ENCODE measurements at places on chromosomes 5 and 9.
A peak's percentile ranks its signal among the peaks of the same experiment; 100 is the strongest.

DNA sequence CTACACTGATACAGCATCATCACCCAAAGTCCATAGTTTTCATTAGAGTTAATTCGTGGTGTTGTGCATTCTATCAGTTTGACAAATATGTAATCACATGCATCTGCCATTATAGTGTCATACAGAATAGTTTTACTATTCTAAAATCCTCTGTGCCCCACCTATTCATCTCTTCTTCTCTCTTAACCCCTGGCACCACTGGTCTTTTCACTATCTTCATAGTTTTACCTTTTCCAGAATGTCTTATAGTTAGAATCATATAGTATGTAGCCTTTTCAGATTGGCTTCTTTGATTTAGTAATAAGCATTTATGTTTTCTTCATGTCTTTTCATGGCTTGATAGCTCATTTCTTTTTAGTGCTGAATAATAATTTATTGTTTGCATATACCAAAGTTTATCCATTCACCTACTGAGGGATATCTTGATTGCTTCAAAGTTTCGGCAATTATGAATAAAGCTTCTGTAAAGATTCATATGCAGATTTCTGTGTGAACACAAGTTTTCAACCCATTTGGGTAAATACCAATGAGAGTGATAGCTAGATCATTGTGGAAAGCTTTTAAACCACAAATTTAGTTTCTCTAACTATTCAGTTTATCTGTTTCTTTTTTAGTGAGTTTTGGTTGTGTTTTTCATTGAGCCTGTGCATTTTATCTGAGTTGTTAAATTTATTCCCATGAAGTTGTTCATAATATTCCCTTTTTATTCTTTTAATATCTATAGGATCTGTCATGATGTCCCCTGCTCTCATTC lies 84.9 kb downstream of the RALGPS1 start:
- DNase-seq = no peak

DNA sequence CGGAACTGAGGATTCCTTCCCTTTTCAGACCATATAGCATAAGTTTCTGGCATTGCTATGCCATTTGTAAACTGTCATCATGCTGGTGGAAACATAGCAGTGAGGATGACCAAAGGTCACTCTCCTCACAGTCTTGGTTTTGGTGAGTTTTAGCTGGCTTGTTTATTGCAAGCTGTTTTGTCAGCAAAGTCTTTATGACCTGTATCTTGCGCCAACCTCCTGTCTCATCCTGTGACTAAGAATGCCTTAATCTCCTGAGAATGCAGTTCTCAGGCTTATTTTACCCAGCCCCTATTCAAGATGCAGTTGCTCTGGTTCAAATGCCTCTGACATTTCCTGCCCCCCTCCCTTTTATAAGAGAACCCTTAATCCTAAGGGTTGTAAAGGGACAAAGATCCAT lies 26.7 kb upstream of the GRIA1 start:
- peak; percentile 62 for DNase-seq

DNA sequence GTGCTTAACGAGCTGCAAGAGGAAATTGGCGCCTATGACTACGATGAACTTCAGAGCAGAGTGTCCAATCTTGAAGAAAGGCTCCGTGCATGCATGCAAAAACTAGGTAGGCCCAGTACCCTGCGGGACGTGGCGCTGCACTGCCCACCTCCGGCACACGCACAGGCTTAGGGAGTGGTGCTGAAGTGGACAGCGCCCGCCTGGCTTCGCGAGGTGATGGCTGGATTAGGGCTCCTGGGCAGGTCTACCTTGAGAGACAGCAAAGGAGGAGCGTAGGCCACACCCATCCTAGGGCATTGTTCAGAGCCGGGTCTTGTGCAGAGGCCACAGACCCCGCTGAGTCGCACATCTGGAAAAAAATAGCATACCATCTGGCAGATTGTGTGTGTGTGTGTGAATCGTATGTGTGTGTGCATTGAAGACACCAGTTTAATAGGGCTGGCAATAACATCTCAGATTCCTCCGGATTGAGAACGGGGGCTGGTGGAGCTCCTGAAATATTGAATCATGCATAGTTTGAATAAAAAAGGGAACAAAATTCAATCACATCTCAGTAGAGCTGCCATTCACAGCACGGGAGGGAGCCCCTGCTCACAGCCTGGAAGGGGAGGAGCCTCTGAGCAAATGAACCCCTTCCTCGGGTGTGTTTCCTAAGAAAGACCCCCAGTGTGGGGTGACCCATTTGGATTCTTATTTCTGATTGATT lies 11.1 kb downstream of the OLFM1 start:
- no peak for DNase-seq

- no peak for DNase-seq
Observed at GRCh38 chr9:77016526-77017504, 2.6 kb upstream of the FOXB2 start.

DNA sequence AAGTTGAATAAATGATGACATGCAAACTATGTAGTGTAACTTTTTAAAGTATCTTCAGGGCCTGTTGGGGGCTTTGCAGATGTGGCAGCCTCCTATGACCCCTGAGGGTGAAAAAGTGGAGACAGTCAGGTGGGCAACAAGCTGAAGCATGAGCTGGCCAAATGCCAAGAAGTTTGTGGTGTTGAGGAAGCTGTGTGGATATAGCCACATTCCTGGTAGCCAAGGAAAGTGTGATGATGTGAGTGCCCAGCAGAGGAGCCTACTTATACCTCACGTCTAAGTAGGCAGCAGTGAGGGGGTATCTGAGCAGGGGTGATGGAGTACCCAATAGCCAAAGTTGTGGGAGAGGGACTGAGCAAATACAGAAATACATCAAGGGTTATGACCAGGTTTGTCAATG lies 621.2 kb upstream of the CDH6 start:
- DNase-seq = no peak

DNA sequence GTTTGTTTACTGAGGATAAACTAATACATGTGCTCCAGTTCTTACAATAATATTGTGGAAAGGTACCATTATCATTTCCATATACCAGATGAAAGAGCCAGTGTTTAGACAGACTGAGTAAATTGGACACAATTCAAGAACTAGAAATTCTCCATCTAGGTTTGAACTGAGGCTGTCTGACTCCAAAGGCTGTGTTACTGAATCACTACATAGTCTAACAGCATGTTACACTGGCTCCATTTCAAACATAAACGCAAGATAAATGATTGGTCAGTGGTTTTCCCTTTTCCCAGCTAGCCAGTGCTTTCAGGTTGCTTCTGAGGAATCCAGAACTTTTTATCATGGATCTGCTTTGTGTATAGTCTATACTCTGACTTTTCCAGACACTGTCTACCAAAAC lies 8.1 kb downstream of the SPDL1 start:
- no peak for DNase-seq

- DNase-seq = no peak
Observed at GRCh38 chr5:177320879-177321278, 9.2 kb upstream of the MXD3 start.

DNA sequence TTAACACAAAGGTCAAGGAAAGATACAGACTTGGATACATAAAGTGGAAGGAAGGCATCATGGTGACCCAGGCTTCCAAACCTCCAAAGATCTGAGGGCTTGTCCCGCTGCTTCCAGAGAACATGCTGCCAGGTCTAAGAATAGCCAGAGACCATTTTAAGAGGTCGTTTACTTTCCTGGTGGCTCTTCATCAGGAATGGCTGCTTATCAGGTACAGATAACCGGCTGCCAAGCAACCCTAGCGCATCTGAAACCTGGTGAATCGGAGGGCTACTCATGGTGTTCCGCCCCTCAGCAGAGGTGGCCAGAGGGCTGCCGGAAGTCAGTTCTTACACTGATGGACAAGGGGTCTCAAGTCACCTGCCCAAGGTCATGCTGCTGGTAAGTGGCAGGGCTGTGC lies 251.3 kb upstream of the DAP start:
- DNase-seq = no peak

DNA sequence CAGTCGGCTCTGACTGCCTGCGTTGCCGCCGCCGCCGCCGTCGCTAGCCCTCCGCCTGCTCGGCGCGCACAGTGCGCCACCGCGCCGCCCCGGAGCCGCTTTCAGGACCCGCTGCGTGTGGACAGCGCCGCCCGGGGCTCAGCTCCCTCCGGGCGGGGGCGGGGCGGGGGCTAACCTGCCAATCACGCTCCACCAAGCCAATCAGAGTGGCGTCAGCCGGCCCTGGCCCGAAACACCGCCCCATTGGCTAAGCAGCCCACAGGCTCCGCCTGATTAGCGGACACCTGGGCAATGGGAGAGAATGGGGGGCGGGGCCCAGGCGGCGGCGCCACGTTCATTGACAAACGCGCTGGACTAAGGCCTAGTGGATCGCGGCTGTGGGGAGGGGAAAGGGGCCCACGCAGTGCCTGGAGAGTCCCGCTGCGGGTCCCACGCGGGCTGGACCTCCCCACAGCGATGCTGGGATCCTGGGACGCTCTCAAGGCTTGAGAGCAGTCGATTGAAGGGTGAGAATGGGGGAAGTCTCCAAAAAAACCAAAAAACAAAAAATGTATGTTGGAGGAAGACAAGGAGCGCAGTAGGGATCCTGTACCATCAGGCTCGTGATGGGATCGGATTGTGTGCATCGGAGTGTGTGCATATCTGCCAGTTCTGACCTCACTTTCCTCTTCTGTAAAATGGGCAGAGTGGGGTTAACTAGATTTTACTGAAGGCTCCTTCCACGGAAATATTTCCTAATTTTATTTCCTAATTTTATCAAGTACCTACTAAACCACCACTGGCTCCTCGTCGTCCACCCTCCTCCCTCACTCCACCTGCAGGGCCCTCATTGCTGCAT lies 6.3 kb downstream of the PAX5 start:
- no peak for DNase-seq

DNA sequence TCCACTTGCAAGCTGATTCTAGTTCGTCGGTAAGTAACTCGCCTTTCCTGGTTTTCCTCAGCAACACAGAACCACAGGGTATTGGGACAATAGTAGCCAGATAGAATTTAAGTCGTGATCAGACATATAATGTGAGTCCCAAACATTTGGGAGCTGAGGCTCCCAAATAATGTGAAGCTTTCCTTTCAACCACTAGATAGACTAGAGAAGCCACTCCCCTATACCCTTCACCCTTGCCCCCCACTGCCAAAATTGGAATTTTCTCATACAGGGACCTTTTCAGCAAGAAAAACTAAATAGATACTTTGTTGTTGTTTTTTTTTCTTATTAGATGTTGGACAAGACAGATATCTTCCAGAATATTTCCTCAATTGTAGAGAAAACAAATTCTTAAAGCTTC lies 1.9 kb downstream of the C6 start:
- DNase-seq = no peak

- no peak for DNase-seq
Observed at GRCh38 chr5:59562756-59563389, 330.7 kb downstream of the PDE4D start.

DNA sequence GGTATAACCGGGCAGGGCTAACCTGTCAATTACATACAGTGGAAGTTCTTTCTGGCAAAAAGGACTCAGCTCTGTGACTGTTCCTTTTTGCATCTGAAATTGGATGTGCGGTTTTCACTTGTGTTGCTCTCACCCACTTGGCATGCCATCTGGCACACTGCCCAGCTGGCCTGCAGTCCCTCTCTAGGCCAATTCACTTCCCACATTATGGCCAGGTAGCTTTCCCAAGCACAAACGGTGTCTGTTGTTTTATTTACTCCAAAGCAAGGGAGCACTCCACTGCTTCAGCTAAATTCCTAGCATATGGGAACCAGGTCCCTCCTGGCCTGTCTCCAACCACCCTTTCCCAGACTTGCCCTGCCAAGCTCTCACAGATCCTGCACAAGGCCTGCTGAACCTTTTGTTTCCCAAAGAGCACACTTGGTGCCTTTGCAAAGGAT lies 132.5 kb downstream of the SEMA6A start:
- no peak for DNase-seq

- no peak for DNase-seq
Observed at GRCh38 chr5:42302186-42302585, 121.1 kb upstream of the GHR start.

DNA sequence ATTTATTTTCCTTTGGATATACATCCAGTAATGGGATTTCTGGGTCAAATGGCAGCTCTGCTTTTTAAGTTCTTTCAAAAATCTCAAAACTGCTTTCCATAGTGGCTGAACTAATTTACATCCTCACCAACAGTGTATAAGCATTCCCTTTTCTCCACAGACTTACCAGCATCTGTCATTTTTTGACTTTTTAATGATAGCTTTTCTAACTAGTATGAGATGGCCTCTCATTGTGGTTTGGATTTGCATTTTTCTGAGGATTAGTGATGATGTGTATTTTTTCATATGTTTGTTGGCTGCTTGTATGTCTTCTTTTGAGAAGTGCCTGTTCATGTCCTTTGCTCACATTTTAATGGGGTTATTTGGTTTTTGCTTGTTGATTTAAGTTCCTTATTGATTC lies 90.0 kb upstream of the HMHB1 start:
- DNase-seq = no peak

DNA sequence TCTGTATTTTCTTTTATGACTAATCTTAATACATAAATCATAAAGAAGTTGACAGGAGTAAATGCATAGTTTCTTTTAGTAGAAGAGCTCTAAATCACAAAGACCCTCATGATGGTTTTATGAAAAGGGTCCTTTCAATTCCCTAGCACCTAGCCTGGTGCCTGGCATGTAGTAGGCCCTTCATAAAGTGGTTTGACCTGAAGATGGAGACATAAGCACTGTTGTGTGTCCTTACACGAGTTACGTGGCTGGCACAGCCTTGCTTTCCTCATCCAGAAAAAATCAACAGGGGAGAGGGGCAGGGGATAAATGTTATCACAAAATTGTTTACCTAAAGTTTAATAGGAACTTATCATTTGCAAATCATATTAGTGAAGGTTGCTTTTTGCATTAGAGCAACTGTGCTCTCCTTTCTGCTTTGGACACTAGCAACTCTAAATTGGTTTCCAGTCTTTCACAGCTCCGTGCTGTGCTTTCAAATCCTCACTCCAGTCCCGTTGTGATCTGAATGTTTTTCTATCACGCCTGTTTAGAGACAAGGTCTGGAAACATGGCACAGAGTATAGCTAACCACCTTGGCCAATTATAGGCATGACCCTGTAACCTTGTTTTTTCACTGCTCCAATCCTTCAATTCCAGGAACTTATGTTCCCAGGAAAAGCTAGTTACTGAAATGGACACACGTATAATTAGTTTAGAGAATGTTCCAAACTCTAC lies 55.7 kb downstream of the ARL15 start:
- no peak for DNase-seq

DNA sequence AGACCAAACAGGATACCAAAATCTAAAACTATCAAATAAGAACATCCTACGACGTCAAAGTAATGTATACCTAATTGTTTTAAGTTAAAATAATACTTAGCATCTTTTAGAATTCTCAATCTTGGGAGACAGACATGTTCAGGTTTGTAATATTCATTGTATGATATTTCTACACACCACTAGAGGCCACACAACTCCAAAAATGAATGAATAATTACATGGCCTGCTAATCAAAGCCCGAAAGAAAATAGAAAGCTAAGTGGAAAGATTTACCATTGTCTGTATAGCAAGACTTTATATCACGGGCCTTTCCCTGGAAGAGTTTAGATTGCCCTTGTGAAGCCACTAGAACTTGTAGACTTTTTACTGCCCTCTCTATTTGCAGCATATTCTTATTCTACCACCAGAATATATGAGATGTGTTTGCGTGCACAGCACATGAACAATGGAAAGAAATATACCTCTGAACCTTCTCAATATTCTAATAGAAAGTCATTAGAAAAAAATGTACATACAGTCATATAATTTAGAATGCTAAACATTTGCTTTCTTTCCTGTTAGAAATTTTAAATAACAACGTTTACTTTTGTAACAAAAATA lies 380.1 kb upstream of the NUDT12 start:
- DNase-seq = no peak
